ENCODE measurements at places on chromosomes 12 and 14. TPM values are rescaled to one million over a fixed set of nuclear protein-coding genes. Genes with fewer than 3 reads are reported as not detected.
A peak's percentile ranks its signal among the peaks of the same experiment; 100 is the strongest.

DNA sequence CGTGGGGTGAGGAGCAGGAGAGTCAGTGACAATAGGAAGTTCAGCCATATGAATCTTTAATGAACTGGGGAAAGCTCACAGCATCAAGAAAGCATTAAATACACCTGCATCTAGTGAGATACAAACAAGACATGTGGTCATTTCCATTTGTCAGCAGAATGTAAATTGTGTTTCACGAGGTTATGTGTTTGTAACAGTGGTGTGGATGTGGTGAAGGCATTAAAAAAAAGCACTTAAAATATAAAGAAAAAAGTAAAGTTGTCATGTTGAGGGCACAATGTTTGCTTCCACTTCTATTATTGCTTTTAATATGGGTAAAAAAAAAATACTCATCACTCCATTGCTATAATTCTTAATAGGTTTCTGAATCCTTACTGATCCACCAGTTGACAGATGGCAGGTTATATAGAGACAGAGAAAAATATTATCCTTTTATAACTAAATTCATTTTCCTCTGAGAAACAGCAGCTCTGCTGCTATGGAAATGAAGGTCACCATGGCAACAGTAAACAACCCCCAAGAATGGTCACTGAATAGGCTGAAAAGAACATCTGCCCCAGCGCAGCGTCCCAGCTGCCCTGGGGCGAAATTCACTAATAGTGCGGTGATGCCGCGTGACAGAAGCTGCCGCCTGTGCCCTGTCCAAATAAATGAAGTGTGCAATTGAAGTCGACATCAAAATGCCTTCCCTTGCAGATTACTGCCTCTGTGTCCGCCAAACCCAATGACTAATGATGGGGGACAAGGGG lies 226.1 kb downstream of the FOXN3 start:
- no peaks in the 10 kb centered on the region for H3K27me3 ChIP-seq
- no peak overlapping the region for H3K4me3 ChIP-seq
- H3K36me3 ChIP-seq: no peaks in the 10 kb centered on the region
- H3K4me1 ChIP-seq: no peaks in the 10 kb centered on the region

- no peaks in the 10 kb centered on the region for H3K4me1 ChIP-seq
- DNase-seq: peak; percentile 53
- H3K27ac ChIP-seq: no peak overlapping the region
- no peaks in the 10 kb centered on the region for H3K36me3 ChIP-seq
Observed at GRCh38 chr12:131366261-131366871, 344.5 kb upstream of the SFSWAP start.

GRCh38 chr12:107163413-107163812 lies 70.1 kb upstream of the CRY1 start:
- no peak overlapping the region for H3K27ac ChIP-seq
- H3K27me3 ChIP-seq: no peaks in the 10 kb centered on the region
- H3K36me3 ChIP-seq: no peaks in the 10 kb centered on the region
- no peaks in the 10 kb centered on the region for H3K4me1 ChIP-seq
- DNase-seq: no peak

GRCh38 chr14:67567654-67568053 lies 32.4 kb downstream of the PIGH start:
- H3K4me3 ChIP-seq: no peak overlapping the region
- no peaks in the 10 kb centered on the region for H3K36me3 ChIP-seq

DNAJC22 gene
- 16.2 TPM for total RNA-seq

RAD9B gene
- total RNA-seq: 1.0 TPM

GRCh38 chr12:76976777-76977382 lies 88.5 kb downstream of the E2F7 start:
- H3K27me3 ChIP-seq: no peaks in the 10 kb centered on the region
- DNase-seq: no peak
- no peaks in the 10 kb centered on the region for H3K4me1 ChIP-seq

GRCh38 chr12:77124767-77125166 lies 59.4 kb upstream of the E2F7 start:
- no peaks in the 10 kb centered on the region for H3K27me3 ChIP-seq
- no peak for DNase-seq

GRCh38 chr14:100191584-100192249 lies 32.3 kb upstream of the DEGS2 start:
- no peak overlapping the region for H3K27ac ChIP-seq
- no peaks in the 10 kb centered on the region for H3K27me3 ChIP-seq
- no peak for DNase-seq
- H3K4me1 ChIP-seq: peaks cover 5% of the 10 kb centered on the region
- no peak overlapping the region for H3K4me3 ChIP-seq
- no peaks in the 10 kb centered on the region for H3K36me3 ChIP-seq

DNA sequence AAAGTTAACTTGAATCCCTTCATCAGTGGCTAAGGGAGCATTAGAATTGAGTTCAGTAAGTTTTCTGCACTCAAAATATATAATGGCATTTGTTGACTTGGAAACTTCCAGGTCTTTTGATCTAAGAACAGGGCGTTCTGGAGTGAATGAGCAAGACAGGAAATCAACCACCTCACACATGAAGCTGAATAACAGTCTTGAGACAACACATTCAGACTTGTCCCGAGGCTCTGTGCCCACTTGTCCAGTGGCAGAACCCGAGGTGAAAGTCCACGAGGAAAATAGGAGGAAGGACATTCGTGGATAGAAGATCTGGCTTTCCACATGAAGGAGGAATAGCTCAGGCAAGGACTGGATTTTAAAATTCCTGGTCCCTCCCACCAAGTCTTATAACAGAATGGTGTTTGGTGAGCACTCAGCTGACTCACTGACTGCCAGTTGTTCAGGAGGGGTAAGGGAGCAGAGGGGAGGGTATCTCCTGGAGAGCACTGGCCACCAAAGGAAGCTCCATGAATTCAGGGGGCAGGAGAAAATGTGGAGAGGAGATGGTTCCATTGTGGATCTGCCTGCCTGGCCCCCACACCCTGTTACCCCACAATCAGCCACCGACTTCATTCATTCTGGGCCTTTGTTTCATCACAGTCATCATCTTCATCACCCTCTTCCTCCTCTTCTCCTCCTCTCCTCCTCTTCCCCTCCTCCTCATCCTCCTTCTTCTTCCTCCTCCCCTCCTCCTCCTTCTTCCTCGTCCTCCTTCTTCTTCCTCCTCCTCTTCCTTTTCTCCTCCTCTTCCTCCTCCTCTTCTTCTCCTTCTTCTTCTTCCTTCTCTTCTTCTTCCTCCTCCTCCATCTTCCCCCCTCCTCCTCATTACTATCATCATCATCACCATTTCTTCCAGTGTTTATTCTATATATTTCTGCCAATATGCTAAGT lies 620.1 kb downstream of the MED13L start:
- H3K27ac ChIP-seq: no peak overlapping the region
- H3K27me3 ChIP-seq: no peaks in the 10 kb centered on the region
- no peaks in the 10 kb centered on the region for H3K36me3 ChIP-seq

DNA sequence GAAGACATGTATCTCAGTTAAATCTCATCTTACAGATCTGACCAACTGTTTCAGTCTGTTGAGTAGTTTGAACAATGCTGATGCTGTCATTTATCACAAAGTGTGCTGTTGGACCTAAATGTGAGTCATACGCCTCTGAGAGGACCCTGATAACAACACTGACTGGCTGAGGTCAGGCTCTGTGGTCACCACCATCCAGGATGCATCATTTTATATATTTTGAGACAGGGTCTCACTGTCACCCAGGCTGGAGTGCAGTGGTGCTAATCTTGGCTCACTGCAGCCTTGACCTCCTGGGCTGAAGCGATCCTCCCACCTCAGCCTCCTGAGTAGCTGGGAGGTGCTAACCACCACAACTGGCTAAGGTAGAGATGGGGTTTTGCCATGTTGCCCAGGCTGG lies 181.0 kb upstream of the RGS6 start:
- DNase-seq: no peak
- H3K36me3 ChIP-seq: no peaks in the 10 kb centered on the region

MSI1 gene
- total RNA-seq: 1.3 TPM

DNA sequence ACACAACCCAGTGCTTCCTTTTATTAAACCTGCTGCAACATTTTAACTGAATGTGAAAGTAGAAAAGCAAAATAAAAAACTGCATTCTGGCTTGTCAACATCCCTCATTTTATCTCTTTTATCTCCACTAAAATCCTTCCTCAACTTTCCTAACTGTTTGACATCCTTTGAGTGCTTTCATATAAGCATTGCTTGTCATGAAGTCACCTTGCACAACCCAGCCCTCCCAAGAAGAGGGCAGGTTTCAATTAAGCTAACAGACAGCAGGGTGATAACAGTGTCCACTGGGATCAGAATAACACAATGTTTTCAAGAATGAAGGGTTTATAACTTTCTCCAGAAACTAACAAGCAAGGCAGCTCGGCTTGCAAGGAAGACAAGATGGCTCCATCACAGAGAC lies 16.3 kb upstream of the TSPAN8 start:
- no peak overlapping the region for H3K4me3 ChIP-seq
- H3K27ac ChIP-seq: no peak overlapping the region
- H3K36me3 ChIP-seq: no peaks in the 10 kb centered on the region
- H3K4me1 ChIP-seq: no peaks in the 10 kb centered on the region
- H3K27me3 ChIP-seq: no peaks in the 10 kb centered on the region
- DNase-seq: no peak

KRT71 gene
- not detected for total RNA-seq

Data from kidney (tissue), 22 donors.